Bone marrow (tissue), 2 donors: ENCODE measurements at places on chromosomes 16 and 17.
A peak's percentile ranks its signal among the peaks of the same experiment; 100 is the strongest.

GRCh38 chr16:89764711-89765201 is 43.4 kb downstream of the ZNF276 start:
- peak; percentile 52 for DNase-seq

DNA sequence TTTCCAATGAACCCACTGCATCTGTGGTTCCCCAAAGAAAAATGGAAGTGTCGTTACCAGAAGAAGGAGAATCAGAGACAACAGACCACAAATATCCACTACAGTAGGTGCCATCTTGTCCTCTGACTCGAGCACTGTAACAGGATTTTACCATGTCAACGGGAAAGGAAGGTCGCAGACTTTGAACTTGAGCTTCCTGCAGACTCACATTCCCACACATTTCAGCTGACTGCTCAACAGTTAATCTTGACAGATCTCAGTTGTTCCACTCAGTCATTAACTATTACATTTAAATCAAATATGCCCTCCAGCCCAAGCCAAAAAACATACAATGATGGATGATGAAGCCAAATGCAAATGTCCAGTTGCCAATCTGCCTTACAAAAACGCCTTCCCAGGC is 37.0 kb downstream of the GAS7 start:
- DNase-seq, result no peak

DNA sequence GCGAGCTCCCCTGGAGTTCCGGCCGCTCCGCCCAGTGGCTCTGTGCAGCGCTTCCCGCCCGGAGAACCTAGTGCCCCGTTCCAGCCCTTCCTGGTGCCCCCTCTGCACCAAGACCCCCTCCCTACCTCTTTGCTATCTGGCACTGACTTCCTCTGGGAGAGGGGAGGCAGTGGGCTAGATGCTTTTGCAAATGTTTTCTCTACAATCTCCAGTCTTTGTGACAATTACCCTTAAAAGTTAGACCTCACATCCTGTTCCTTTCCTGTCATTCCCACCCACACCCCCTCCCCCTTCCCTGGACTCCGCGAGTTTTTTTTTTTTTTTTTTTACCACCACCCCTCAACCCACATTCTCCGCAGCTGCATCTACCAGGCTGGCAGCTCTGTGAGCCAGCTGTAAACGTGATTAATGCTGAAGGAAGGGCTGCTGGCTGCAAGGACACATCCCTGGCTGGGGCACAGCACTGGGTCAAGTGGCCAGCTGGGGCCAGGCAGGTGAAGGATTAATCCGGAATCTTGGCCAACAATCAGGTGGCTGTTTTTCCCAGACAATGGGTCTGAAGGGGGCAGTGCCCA is 101.5 kb downstream of the MGAT5B start:
- no peak for DNase-seq

DNA sequence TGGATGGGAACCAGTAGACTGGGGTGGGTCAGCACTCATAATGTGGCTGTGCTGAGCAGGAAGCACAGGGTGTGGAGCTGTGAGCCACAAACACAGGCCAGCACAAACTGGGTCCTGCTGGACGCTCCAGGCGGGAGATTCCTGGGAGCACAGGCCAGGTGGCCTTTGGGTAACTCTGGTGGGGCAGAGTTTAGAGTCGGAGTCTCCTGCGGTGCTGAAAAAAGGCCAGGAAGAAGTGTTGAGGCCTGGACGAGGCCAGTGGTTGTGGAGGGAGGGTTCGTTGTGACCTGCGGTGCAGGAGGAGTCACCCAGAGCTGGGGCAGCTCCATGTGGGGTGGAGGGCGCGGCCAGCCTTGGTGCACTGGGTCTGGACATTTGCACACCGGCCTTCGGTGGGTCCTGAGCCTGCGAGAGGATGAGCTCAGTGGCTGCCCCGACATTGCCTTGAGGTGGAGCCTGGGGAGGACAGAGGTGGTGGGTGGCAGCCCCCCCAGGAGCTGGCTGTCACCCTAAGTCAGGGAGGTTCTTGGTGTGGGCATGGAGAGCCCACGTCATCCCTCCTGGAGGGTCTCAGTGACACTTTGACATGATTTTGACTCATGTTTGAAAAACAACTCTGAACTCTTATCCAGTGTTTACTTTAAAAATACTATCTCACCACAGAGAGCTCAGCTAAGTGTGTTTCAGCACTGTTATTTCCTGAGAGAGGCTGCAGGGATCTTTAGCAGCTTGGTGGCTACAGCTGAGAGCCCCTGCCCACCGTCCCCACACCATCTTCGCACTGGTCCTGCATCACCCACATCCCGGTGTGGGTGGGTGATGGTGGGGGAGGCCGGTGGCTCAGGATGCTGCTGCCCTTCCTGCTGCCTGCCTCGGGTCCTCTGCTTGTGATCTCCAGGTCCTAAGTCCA is 98.7 kb downstream of the NPIPB11 start:
- no peak for DNase-seq

DNA sequence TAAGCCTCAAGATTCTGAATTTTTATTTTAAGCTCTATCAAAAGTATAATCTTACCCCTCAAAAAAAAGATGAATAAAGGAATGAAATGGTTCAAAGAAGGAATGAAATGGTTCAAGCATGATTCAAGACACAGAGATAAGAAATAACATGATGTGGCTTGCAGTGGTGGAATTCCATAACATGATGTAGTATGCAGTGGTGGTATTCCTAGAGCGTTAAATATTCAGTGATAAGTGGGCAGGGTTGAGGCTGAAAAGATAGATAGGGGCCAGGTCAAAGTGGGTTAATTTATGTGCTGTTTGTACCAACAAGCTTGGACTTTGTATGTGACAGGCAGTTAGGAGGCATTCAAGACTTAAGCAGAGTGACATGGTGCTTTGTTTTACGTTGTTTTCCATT is 29.6 kb downstream of the TNRC6A start:
- no peak for DNase-seq

- DNase-seq, result no peak
Measured at GRCh38 chr16:28499854-28500253, 5.4 kb downstream of the APOBR start.

GRCh38 chr16:4325253-4325758 is 9.4 kb downstream of the GLIS2 start:
- DNase-seq, result no peak

DNA sequence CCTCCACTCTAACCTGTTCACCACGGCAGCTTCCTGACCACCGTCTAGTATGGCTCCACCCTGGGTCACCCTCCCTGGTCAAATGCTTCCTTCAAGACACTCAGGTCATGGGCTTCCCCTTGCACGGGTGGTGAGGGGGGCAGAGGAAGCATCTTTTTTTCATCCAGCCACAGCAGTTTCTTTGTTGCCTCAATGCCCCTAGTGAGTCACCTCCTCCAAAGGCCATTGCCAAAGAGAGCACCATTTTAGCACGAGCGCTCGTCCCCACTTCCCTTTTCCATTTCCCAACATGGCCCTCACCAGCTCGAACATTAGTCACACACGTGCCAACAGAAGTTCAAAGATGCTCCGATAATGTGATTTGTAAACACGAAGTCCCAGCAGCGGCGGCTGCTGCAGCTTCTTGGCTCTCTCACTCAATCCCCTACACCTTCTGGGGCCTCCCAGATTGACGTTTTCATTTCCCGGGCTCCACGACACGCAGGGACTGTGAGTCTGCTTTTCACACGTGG is 134.6 kb downstream of the GAS7 start:
- DNase-seq, result peak; percentile 57

DNA sequence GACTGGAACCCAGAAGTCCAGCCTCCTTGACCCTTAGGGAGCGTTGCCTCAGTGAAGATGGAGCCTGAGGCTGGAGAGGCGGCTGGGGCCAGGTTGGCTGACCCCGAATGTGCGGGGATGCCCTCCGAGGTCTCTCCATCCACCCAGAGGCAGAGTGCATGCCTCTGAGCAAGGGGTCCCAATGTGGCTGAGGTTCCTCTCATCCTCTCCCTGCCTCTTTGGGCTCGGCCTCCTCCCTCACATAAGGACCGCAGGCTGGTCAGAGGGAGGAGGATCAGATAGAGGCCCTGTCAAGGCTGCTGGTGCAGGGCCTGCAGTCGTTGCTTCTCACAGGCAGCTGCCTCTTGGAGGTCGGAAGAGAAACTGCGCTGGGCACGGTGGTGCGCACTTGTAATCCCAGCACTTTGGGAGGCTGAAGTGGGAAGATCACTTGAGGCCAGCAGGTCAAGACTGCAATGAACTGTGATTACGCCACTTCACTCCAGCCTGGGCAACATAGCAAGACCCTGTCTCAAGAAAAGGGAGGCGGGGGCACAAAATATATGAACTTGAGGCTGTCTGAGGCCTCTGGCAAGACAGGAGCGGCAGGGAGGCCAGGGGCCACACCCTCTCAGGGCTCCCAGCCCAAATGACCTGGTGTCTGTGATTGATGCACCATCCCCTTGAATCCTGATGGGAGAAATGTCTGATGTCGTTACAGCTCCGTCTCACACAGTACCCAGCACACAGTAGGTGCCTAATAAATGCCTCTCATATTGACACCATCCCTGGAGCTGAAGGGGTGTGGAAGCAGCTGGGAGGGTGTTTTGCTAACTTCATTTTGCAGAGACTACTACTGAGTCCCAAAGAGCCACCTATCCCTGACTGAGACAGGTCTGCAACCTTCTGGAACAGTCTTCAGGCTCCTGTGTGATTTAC is 220.1 kb upstream of the GSE1 start:
- DNase-seq, result no peak
